AG04449 (cell line): ENCODE measurements at places on chromosomes 4 and X.

GRCh38 chr4:38152305-38152704 lies 192.1 kb downstream of the PTTG2 start:
- DNase-seq: no peak

- no peak for DNase-seq
Observed at GRCh38 chr4:84710548-84710947, 127.6 kb downstream of the CDS1 start.

DNA sequence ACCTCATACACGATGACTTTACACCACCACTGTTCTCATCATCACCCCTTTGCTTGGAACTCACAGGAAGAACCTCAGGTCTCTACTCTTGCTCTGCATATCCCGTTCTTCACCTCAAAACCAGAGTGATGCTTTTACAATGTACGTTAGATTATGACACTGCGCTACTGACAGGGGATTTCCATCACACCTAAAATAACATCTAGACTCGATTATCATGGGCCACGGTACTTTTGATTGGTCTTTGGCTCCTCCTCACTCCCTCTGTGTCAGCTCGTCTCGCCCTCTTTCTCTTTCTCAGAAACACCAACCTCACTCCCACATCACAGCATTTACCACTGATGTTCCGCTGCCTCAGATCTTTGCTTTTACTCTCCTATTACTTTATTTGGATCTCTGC lies 172.4 kb downstream of the TLL1 start:
- no peak for DNase-seq

DNA sequence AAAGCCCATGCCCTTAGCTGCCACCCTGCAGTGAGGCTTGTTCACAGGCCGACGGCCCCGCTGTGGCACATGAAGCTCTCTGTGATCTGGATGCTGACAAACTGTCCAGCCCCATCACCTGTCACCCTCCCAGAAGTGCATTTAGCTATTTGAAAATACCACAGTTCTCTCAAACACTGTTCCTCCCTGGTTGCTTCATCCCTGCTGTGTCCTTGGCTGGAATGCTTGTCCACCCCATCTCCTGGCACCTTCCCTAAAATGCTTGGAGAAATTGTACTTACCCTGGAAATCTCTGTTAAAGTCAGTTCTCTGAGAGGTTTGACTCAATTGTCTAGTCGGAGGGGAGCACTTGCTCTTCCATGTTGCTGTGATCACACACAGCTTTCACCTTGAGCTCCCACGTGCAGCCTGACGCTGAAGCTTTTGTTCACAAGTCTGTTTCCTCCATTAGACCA lies 10.1 kb downstream of the SYNPO2 start:
- DNase-seq: no peak

DNA sequence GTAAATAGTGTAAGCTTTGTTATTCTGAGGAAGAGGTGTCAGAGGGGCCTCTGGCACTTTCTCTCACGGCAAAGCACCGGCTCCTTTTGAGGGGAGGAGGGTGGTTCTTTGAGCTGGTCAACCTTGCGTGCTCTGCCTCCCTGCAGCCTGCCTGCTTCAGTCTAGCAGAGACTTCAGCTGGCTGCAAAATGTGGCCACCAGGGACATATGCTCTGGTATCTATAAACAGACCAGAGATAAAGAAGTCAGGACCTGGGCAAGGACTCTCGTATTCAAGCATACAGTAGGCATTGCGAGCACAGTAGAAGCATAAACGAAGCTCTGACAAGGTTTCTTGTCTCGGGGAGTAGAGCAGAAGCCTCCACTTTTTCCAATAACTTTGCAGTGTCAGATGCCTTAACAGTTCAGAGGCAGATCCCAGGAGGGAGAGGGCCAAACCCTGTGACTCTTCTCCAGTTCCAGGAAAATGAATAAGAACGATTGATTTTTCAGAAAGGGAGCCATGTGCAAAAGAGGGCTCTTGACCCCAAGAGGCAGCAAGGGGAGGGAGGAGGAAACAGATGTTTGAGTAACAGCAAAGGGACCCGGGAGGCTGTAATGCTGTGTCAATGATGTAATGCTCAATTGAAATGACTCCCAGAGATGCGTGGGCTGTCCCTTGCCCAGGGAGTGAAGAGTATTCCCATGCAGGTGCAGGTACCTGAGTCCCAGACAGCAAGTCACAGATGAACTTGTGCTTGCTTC lies 57.9 kb upstream of the TEX13D start:
- DNase-seq: no peak

- no peak for DNase-seq
Observed at GRCh38 chrX:107551546-107551945, 76.8 kb upstream of the PRPS1 start.

GRCh38 chr4:146637621-146638332 lies 916 bp upstream of the POU4F2 start:
- no peak for DNase-seq

- no peak for DNase-seq
Observed at GRCh38 chr4:7531640-7531994, 96.9 kb upstream of the PSAPL1 start.

DNA sequence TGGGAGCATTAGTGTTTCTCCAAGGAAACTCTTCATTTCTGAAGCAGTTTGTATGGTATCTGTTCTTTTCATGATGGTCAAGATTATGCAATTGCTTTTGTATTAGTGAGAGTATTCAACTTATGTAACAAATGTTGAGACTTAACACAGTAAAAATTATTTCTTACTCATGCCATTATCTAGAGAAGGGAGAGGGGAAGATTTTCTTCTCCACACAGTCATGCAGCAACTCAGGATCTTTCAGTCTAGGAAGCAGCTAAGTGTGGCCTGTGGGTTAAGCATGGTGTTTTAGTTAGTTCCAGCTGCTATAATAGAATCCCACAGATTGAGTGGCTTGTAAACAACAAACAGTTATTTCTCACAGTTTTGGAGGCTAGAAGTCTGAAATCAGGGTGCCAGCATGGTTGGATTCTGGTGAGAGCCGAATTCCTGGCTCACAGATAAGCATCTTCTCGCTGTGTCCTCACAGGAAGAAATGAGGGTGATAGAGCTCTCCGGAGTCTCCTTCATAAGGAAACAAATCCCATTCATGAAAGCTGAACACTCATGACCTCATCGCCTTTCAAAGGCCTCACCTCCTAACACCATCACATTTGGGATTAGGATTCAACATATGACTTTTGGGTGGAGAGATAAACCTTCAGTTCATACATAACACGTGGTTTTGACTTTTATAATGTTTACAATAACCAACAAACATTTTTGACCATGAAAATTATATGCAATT lies 101.2 kb downstream of the FRMPD4 start:
- no peak for DNase-seq

DNA sequence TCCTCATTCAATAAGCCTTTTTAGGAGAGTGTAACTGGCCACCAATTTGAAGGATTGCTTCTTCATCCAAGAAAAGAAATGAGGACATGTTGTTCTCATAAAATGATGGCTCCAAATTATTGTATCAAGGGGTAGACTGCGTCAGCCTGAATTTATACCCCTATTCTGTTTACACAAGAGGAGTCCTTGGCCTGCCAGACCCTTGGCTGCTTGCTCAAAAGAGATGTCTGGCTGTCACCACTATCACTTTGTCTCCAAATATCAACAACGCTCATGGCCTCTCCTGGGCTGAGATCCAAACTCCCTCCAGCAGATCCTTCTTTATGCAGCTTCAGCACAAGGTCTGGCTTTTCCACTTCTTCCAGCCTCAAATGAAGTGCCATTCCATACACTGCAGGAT lies 127.9 kb downstream of the OR13H1 start:
- no peak for DNase-seq
